ENCODE measurements at places on chromosomes 6 and 20.

DNA sequence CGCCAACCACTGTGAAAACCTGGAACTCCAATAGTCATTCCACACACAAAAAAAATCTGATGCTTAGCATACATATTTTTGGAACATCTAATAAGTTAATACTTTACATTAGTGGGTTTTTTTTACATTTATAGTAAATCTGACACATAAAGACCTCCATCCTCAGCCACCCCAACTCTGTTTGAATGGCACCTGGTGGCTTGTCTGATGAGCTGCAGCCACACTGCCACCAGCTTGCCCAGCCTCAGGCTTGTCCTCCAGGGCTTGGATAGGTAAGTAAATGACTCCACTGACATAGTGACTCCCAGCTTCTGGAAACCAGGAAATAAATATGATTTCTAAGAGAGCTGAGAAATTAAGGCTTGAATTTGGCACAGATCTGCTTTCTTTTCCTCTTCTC, 71.5 kb downstream of the ZNF133 start:
- no peak for DNase-seq

DNA sequence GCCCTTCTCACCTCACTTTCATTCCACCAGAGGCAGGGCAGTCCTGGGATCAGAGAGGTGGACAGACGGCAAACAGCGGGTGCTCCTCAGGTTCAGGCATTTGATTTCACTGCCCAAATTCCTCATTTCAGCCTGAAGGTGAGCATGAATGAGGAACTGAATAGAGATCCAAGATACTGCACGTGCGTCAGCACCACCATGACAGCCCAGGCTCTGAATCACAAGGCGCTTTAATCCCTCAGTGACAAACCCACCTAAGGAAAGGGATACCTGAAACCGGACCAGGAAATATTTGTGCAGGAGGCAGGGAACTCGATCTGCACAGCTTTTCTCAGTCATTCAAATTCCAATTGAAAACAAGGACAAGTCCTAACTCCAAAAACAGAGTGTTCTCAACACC, 174.8 kb upstream of the HEY2 start:
- DNase-seq: no peak

DNA sequence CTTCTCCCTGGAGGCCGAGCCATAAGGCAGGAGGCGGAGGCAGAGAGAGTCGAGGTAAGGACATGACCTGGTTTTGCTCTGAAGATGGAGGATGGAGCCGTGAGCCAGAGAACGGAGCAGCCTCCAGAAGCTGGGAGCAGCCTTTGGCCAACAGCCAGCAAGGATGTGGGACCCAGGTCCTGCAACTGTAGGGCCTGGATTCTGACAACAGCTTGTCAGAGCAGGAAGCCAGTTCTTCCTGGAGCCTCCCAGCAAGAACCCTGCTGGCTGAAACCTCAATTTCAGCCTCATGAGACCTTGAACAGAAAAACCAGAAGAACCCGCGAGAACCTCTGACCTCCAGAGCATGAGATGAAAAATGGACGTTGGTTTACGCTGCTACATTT, 13.4 kb upstream of the MRGBP start:
- DNase-seq: no peak

GRCh38 chr6:39223555-39223954, 5.7 kb downstream of the KCNK5 start:
- no peak for DNase-seq

GRCh38 chr20:44533928-44534327, 12.1 kb upstream of the SERINC3 start:
- DNase-seq: no peak

Measured in stimulated activated CD8-positive, alpha-beta memory T cell treated with anti-CD3 and anti-CD28 coated beads, Interleukin-4, amount 100 ng/mL, for 4 hours (primary cell).